EL (cell line): ENCODE measurements at places on chromosomes 13 and 19.

DNA sequence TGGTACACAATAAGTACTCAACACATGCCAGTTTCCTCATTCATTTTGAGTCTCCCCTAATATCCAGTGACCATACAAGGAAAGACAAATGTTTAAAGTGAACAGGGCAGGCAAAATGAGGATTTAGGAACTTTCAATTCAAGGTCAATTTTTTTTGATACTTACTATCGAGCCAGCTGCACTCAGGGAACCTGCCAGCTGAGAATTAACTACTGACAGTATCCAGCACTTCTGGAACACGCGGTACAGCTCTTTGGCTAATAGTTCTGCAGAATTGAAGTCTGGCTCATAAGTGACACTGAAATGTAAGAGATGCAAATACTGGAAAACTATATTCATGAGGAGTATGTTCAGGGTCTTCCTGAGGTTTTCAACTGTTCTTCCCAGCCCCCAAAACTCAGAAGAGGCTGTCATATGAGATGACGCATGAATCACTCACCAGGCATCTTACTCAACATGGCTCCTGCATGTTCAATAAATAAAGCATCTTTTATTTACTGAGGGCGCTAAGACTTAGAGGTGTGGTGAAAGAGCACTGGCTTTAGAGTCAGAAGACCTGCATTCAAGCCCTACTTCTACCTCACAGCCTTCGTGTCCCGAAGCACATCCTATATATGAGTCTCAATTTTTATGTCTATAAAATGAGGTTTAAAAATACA, 25.6 kb downstream of the RUBCNL start:
- DNase-seq = no peak

DNA sequence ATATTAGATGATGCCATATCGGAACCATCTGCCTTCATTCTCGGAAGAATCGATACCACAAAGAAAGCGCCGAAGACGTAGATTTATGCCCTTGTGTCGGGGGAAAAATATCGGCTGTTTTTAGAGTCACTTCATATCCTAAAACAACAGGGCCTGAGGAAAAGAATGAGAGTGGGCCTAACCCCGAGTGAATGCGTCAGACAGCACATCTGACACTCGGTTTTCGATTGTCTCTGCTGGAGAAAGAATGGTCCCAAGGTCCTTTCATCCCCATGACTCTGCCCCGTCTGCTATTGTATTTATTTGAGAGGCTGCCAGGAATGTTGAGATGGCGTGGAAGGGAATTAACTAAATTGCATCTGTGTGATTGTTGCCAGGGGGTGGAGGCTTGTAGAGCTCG, 46.1 kb downstream of the CHST8 start:
- DNase-seq = no peak

DNA sequence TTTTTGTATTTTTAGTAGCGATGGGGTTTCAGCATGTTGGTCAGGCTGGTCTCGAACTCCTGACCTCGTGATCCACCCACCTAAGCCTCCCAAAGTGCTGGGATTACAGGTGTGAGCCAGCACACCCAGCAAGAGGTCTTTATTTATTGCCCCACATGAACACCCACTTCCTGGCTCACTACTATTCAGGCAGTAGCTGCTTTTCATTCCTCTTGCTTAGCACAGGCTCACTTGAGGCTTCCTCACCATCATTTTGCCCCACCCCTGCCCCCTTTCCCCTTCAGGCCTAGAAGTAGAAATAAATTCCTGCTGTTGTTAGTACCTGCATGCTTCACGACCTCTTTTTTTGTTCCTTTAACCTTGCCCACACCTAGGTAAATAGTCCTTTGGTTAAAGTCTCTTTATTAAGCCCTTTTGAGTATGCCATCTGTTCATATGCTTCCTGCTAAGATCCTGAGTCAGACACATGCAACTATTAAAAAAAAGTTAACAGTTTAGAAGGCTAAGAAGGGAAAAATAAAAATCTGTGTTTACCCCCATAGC, 33.5 kb upstream of the ITM2B start:
- DNase-seq = no peak

GRCh38 chr13:99390601-99391000, 83.4 kb upstream of the GPR183 start:
- no peak for DNase-seq

GRCh38 chr19:32294871-32295438, 50.5 kb upstream of the ZNF507 start:
- no peak for DNase-seq

DNA sequence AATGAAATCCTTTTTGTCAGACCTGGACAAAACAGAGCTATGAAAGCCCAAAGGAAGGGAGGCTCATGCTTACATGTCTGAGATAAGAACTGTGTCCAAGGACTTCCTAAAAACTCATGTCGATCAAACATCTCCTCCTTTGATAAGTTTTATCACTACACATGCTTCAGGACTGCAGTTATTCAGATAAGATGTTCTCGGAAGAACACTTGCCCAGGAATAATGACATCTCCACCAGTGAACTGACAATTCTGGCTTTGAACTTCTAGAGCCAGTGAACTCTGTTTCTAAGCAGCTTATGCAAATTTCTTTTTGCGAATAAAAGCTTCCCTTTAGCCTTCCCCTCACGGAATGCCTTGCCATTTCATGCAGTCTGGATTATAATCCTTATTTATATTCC, 561.6 kb downstream of the TBC1D4 start:
- no peak for DNase-seq
